ENCODE measurements at places on chromosomes 2 and 18.

- DNase-seq, result no peak
Measured at GRCh38 chr2:9885036-9885684, 41.9 kb downstream of the TAF1B start.

- no peak for DNase-seq
Measured at GRCh38 chr18:59996370-59996966, 96.7 kb downstream of the PMAIP1 start.

- DNase-seq, result no peak
Measured at GRCh38 chr18:11887328-11888128, 20.6 kb downstream of the MPPE1 start.

GRCh38 chr2:40358783-40359182 lies 93.1 kb downstream of the SLC8A1 start:
- DNase-seq, result no peak

DNA sequence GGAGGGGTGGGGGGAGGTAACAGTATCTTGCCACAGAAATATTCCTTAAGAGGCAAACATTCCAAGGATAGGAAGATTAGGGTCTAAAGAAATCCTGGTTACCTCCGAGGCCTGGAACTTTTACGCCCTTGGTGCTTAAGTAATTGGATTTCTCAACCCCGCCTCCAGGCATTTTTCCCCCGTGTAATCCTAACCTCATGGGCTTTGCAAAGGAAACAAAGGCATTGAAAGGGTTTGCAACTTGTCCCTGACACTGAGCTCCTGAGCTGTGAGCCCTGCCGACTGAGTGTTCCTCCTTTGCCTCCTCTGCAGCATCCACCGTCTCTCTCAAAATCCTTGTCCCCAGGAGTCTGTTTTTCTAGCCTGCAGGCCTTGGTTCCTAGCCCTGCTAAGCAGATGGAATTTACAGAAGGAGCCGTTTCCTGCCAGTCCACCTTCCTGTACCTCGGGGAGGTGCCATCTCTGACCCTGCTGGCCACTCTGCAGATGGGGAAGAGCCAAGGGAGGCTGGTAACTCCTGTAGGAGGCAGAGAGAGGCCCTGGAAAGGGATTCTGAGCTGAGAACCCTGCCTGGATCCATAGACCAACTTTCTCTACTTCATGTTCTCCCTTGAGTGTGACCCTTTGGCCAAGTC lies 24.2 kb downstream of the TET3 start:
- no peak for DNase-seq

- DNase-seq, result peak; percentile 60
Measured at GRCh38 chr18:77088963-77089722, 43.4 kb downstream of the MBP start.

GRCh38 chr2:127143841-127144782 lies 37.2 kb upstream of the BIN1 start:
- DNase-seq, result no peak

DNA sequence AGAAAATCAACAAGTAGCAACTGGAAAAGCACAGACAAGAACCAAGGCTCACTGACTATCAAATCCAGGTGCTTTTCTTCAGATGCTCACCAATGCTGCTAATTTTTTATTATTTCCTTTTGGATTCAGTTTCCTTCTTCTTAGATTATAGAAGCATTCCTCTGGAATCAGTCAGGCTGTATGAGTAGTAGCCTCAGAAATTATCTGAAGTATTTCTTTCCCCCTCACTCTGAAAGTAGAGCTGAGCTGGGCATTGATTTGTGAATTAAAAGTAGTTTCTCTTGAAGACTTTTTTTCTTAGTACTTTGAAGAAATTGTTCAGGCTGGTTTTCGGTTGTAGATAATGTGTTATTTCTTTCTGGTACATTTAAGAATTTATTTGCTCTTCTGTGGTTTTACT lies 273.7 kb downstream of the NOL4 start:
- DNase-seq, result no peak

- no peak for DNase-seq
Measured at GRCh38 chr2:83594241-83595120, 864.6 kb downstream of the SUCLG1 start.

DNA sequence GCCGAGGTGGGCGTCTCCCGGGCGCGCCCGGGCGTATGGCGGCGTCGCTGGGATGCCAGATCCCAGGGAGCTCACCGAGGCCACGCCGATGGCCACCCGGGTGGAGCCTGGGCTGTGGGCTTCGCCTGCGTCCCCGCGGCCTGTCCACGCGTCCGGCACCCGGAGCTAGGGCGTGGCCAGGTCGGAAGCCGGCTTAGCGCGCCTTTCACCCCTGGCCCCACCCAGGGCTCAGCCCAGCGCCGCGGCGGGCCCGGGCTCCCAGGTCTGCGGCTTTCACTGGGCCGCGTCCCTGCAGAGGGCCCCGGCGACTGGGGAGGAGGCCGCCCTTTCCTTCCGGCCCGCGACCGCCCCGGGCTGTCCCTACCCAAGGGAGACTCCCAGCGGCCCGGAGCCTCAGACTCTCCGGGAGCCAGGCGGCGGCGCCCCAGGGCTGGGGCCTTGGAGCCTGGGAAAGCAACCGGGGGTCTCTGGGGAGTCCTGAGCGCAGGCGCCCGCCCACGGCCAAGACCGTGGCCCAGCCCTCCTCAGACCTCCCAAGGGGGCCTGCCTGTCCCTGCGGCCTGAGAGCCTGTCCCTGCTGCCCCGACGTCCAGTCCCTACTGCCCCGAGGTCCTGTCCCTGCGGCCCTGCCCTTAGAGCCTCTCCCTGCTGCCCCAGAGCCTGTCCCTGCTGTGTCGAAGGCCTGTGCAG lies 36.3 kb upstream of the ITM2C start:
- no peak for DNase-seq

GRCh38 chr2:134080386-134081089 lies 173.3 kb upstream of the MGAT5 start:
- DNase-seq, result no peak

DNA sequence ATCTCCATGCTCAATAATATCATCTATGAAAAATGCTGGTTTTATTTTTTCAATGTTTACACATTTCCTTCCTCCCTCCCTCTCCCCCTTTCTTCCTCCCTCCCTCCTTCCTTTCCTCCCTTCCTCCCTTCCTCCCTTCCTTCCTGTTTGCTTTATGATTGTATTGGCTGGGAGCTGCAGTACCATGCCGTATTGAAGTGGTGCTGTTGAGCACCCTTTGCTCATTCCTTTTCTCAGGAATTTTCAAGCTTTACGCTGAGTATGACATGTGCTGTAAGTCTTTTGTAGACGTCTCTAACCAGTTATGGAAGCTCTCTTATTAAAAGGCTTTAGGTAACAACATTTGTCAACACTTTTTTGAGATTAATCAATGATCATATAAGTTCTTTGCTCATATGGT lies 100.4 kb downstream of the SNTG2 start:
- DNase-seq, result no peak

DNA sequence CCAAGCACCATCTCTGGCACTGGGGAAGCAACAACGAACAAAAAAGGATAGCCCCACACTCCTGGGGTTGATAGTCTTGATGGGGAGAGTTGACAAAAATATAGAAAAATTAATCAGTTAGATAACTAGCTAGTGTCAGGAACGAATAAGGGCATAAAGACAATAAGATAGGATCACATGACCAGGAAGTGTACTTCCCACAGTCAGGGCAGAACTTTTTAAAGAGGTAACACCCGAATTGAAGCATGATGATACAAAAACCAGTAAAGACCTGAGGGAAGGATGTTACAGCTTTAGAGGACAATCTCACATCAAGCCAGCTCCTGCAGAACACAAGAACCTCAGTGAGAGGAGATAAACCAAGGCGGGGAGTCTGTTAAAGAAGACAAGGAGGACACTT lies 295.4 kb upstream of the CRIM1 start:
- no peak for DNase-seq

- DNase-seq, result no peak
Measured at GRCh38 chr2:66571918-66572317, 137.0 kb downstream of the MEIS1 start.

GRCh38 chr2:121519732-121520640 lies 10.7 kb upstream of the RNU4ATAC start:
- no peak for DNase-seq

DNA sequence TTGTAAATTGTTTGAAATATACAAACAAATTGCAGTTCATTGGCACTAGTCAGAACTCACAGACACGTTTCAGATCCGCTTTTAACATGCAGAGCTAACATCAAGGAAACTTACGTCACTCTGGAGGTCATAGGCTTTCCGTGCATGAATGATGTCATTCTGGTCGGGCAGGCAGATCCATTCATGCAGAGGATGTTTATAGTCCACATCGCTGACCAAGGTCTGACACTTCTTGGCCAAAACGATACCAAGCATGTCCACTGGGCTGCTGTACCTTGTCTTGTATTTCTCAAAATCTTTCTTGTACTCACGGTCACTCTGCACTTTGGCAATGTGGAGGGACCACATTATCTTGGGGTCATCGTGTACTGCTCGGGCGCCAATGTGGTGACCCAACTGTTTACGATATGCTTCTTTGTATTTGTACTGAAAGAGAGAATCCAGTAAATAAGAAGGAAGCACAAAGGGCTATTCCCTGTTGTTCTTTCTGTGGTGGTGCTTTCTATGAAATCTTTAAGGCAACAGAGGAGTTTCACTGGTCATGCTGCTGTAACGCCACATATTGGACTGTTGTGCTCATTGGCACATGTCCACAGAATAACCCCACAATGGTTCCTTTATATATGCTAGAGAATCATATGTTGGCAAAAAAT lies 114.8 kb downstream of the NEB start:
- no peak for DNase-seq

- no peak for DNase-seq
Measured at GRCh38 chr2:41381701-41382100, 666.1 kb upstream of the PKDCC start.

- DNase-seq, result no peak
Measured at GRCh38 chr2:320561-320960, 32.7 kb upstream of the ALKAL2 start.

DNA sequence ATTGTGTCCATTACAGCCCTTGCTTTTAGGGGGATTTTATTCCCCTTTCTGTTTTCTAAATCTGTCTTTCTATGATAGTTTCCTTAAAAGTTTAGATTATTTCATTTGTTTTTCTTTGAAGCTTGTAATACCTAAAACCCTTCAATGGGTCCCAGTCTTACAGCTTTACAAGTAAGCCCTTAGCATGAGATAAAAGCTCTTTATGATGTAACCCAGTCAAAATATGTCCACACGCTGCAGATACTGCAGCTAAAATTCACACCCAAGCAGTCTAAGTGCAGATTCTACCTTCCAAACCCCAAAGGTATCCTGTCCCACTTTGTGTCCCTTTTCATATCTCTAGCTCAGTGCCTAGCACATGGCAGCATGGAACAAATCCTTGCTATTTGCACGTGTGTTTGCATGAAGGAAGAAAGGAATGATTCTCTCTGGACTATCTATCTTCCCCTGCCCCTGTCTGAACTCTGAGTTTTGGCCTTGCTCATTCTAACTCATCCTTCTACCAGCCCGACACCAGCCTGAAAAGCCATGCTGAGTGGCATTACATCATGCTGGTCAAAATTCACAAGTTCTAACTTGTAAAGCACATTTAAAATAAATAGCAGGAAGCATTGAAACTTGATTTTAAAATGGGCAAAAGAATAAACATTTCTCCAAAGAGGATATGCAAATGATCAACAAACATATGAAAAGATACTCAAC lies 623.2 kb downstream of the IRS1 start:
- no peak for DNase-seq

DNA sequence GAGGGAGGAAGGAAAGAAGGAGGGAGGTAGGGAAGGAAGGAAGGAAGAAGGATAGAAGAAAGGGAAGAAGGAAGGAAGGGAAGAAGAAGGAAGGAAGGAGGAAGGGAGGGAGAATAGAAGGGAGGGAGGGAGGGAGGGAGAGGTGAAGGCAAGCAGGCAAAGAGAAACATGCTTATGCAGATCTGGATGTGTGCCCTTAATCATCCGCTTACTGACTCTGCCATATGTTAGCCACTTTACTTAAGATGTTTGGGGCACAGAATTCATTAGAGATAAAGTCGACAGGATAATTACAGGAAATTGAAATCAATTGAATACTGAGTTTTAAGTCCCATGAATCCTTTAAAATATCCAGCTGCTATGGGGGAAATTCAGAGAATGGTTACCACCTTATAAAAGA lies 334.2 kb downstream of the GRB14 start:
- DNase-seq, result no peak

- peak; percentile 80 for DNase-seq
Measured at GRCh38 chr2:135709992-135710391, 31.7 kb upstream of the UBXN4 start.

DNA sequence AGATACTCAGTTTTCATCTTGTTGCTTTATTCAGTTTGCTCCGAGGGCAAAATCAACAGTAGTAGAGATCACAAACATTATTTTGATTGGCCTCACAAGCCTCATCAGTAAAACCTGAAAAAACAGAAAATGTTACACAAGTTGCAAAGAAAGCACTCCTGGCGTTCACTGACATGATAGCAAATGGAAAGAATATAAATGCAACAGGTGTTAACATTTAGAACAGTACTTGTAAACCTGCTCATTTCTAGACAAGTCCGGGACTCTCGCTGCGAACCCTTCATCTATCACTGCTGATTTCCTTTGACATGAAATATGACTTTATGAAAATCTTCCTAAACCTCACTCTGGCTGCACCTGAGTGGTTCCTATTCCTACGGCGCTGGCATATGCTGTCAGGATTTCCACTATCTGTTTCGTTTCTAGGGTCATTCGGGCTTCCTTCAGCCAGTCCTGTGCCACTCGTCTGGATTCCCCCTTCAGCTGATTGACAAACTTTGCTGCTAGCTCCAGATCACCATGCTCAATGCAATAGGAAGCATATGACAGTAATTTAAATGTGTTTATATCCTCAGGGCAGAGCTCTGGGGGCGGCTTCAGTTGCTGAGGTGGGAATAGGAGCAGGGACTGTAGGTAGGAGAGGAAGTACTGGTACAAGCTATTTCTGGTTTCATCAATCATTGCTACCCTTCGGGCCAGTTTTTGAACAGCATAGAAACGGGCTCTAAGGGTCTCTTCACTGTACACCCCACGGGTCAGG lies 38.1 kb downstream of the PTCD3 start:
- no peak for DNase-seq

DNA sequence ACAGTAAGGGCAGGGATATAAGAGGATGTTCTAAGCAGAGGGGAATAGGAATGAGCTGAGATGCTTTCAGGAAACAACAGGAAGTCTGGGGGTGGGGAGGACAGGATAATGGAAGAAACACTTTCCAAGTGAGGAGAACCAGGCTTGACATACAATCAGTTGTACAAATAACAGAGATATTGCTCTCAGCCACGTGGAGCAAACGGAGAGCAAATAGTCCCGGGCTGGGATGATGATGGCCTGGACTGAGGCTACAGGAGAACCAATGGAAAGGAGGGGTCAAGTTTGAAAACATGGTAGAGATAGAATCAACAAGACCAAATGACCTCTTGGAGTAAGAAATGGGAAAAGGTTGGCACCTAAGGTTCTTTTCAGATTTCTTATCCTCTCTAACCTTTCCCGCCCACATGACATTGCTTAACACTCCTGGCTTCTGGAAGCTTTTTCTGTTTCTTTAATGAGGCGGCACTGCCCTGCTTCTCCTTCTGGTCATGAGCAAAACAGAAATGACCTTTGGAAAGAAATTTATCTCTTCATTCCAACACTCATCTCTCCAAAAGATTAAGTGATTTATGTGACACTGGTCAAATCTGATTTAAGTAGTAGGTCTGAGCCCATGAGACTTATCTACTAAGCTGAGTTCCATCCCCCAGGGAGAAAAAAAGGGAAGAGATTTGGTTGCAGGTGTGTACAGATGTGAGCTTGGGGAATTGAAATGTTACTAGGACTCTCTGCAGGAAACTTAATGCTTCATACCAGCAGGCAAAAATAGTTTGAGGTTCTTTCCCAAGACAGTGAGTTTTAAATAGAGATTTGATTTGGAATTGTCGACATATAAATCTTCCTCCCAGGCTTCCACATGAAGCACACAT lies 442.9 kb upstream of the HNRNPA3 start:
- no peak for DNase-seq
